ENCODE measurements at places on chromosomes 6 and 20. TPM values are rescaled to one million over a fixed set of nuclear protein-coding genes. Genes with fewer than 3 reads are reported as not detected.

IBTK gene
- total RNA-seq = 27.2 TPM

NKAIN4 gene
- total RNA-seq = not detected

REM1 gene
- total RNA-seq = 0.66 TPM

FUT9 gene
- 9.2 TPM for total RNA-seq

DNA sequence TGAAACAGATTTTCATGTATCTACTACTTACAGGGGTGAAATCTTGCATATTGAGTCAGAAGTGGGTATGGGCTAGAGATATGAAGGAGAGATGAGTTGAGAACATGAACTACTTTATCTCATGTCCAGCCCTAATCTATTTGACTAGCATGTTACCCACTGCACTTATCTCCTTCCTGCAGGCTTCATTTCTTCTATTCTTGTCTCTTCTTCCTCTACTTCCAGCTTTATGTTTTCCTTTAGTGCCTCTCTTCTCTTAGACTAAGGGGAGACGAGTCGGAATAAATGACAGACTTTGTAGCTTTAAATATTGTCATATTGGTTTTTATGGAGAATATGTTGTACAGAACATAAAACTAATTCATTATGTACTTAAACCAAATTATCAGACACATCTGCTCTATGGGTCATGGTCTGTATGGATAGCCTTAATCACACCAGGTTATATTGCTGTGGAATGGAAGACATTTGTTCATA lies 5.3 kb downstream of the RAB32 start:
- DNase-seq = no peak

DNA sequence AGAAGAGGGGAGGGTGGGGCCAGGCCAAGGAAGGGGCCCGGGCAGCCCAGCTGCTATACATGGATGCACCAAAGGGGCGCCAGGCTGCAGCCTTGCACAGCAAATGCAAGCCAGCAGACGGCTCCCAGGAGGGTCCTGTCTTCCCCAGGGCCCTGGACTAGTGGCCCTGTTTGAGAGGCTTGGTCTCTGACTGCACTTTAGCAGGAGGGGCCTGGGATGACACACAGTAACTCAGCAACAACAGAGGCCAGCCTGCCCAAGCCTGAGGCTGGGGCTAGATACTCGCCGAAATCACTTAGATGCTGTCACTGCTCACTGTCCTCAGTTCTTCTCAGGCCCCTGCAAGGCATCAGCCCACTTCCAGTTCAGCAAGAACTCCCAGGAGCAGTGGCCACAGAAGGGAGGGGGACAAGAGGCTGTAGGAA lies 73.5 kb downstream of the TRAM2 start:
- DNase-seq = no peak

GRCh38 chr6:30727920-30728553 lies 7.9 kb downstream of the TUBB start:
- no peak for DNase-seq

DNA sequence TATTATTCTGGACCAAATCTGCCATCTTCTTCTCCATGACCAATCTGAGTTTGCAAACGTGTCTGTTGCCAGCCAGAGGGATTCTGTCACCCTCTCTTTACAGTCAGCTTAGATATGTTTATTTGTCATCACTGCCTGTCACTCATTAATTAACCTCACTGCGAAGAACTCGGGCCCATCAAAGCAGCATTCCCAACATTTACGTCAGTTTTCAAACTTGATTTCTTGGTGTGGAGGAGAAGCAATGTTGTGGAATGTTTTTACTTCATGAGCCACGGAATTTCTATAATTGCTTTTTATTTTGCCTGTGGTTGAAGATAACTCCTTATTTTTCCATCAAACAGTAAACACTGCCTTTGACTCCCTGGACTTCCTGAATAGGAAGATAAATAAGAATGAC lies 91.8 kb upstream of the CNKSR3 start:
- no peak for DNase-seq

- DNase-seq = no peak
Observed at GRCh38 chr6:159874435-159874834, 16.4 kb upstream of the MAS1 start.

GRCh38 chr20:64036346-64037198 lies 590 bp downstream of the C20orf204 start:
- DNase-seq = no peak

DNA sequence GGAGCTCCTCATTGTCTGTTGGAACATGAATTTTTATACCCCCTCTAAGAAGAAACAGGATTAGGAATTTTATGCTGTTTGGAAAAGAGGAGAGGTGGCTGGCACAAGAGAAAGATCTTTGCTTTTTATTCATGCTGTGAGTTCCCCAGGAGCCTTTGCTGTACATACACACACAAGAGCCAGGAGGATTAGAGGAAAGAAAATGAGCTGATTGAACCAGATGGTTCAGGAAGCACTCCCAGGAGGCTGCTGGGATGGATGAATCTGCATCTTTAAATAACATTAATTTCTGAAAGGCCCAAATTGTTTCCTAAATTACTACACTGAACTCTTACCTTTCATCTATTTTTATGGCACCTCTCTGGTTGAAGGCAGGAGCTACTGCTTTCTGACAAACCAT lies 20.1 kb upstream of the TCP11 start:
- DNase-seq = no peak

DNA sequence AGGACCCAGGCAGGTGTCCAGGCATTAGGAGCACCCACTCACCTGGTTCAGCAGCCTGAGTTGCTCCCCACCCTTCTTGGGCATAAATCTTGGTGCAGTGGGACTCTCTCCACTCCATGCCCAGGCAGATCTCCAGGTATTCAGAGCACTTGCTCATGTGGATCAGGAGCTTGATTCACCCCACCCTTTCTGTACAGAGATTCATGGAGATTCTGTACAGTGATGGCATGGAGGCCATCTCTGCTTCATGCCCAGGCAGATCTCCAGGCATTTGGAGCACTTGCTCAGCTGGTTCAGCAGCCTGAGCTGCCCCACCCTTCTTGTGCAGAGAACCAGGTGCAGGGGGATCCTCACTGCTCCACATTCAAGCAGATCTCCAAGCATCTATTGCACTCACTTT lies 44.1 kb downstream of the BEND6 start:
- DNase-seq = no peak

GRCh38 chr6:66369407-66369806 lies 662.4 kb upstream of the EYS start:
- no peak for DNase-seq

DNA sequence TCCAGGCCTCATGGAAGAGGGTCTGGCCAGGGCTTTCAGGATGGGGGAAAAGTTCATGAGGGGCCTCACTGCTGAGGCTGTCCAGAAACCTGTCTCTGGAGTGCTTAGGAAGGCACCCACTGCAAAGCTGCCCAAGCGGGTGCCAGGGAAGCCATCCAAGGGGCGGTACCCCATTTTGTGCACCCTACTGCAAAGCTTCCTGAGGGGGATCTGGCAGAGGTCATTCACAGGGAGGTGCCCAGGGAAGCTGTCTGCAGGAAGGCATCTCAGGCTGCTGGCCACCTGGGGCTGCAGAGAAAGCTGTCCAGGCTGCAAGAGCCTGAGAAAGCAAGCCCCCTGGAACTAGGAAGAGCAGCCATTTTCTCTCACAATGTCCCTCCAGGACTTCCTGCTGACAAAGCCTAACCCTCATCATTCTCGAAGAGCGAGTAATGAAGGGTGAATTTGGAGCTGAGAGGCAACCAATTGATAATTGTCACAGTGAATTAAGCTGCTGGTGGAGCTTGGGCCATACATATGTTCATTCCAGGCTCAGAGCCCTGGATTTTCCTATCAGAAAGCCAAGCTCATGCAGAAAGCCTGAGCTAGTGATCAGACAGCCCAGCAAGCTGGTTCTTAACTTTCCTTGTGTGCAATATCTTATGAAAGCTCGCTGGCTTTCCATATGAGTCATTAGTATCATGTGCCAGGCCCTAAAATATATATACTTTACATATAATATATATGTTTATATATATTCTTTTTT lies 62.2 kb upstream of the SLC22A16 start:
- no peak for DNase-seq

DNA sequence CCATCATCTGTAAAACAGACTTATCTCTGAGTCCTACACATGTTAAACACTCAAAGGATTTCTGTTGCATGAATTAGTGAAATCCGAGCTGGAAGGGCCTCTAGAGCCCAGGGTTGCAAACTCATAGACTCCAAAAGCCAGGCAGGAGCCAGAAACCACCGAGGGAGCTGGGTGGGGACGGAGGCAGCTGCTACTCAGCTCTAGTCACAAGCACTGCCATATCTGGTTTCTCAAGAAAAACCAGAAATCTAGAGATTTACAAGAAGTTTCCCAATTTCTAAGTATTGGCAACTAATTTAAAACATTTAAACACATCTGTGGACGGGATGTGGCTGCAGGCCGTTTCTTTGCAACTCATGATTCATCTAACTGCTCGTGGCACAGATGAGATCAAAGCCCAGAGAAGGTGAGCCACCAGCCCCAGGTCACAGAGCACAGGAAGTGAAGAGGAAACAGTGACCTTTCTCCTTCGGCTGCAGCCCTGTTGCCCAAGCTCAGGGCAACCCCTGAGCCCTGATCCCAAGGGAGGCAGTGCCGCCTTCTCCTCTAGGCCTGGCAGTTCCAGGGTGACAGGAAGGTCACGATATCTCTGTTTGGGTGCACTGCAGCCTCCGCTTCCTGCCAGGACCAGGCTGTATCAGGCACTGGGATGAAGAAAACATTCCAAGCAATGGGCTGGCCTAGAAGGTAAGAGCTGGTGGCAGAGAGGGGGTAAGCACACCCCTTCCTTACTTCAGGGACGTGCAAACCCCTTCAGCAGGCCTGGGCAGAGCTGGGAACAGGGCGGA lies 26.4 kb upstream of the PTGIS start:
- DNase-seq = peak; percentile 26

Measured in body of pancreas (tissue), 4 donors.